Chondrocyte (in vitro differentiated cells): ENCODE measurements at places on chromosomes 4 and X. TPM values are rescaled to one million over a fixed set of nuclear protein-coding genes. Genes with fewer than 3 reads are reported as not detected.

The SPANXA2 gene
- total RNA-seq = not detected in 3 replicates

DNA sequence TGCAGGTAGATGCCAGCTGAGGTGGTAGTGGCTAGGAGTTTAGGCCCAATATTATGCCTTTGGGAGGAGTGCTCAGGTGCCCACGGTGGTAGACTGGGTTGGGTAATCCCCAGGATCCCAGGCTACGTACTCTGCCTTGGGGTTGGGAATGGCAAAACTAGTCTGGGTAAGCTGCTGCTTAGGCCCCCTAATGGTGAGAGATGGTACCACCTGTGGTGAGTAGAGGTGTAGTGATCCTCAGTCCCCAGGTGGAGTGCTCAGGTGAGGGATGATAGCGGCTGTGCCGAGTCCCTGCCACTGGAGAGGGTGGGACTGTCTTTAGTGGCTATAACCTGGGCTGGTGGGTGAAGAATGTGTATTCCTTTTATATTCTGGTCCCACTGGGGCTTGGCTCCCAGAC lies 75.2 kb downstream of the IL1RAPL2 start:
- no peaks in the 10 kb centered on the region for H3K36me3 ChIP-seq

The POLR2B gene
- 51.4 to 56.8 TPM (median 55.2 TPM) in 3 replicates for total RNA-seq

The TMEM144 gene
- total RNA-seq = 2.6 to 4.1 TPM (median 3.0 TPM) in 3 replicates

The MECP2 gene
- total RNA-seq = 32.3 to 35.5 TPM (median 34.2 TPM) in 3 replicates

- H3K36me3 ChIP-seq = peaks cover 3% of the 10 kb centered on the region
- DNase-seq = no peak
- peaks cover 14% of the 10 kb centered on the region for H3K27me3 ChIP-seq
Measured at GRCh38 chr4:54800831-54801530, 143.2 kb downstream of the KIT start.
